ENCODE measurements at places on chromosomes 3 and 15.
A peak's percentile ranks its signal among the peaks of the same experiment; 100 is the strongest.

GRCh38 chr15:91151781-91152563 lies 51.9 kb downstream of the SV2B start:
- no peak for DNase-seq

- DNase-seq, result no peak
Measured at GRCh38 chr3:188198001-188198400, 44.0 kb downstream of the LPP start.

DNA sequence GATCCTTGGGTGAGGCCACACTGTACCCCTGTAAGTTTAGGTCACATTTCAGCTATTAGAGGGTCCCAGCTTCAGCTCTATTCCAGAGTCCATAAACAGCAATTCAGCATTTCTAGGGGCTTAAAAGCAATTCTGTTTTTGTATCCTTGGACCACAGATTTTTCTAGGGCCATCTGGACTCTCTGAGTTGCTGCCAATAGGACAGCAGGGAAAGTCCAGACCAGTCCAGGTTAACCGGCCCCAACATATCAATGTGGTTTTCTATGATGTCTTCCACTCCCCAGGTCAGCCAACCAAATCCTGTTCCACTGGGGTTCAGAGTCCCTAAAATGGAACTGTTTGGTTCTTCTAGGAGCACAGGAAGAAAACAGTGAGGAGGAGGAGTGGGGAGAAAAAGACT lies 40.0 kb downstream of the TYRO3 start:
- DNase-seq, result no peak

- no peak for DNase-seq
Measured at GRCh38 chr3:81302045-81302444, 459.4 kb downstream of the GBE1 start.

- DNase-seq, result no peak
Measured at GRCh38 chr3:79368403-79368802, 399.4 kb downstream of the ROBO1 start.

- DNase-seq, result peak; percentile 87
Measured at GRCh38 chr3:39166134-39166710, 12.8 kb upstream of the CSRNP1 start.

- DNase-seq, result peak; percentile 92
Measured at GRCh38 chr3:124860599-124860998, 26.6 kb downstream of the ITGB5 start.

DNA sequence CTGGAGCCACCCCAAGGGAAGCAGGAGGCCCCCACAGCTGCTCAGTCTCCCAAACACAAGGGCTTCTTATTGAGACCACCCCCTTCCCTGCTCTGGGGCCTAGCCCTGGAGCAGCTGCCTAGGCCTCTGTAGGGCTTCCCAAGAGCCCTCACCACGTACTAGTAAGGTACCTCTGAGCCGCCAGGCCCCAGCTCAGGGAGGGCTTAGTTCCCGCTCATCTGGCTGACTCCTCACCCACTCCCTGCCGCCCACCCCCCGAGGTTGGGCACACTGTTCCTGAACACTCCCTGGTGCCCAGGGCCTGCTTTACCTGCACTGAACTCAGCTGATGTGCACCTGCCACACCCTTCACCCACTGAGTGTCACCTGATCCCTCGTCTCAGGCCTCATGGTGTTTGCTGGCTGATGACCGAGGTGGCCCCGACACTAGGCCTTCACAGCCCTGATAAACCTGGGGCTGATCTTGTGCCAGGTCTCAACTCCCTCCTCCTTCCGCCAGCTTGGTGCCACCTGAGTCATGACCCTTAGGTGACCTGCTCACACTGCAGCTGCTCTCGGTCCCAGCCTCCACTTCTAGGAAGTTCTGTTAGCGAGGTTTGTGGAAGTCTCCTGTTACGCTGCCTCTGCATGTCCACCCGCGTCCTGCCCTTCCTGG lies 18.0 kb upstream of the SPTBN5 start:
- no peak for DNase-seq

GRCh38 chr15:93866476-93866875 lies 364.9 kb upstream of the MCTP2 start:
- no peak for DNase-seq

All from BJ (cell line).